ENCODE measurements at places on chromosomes 5 and 9.

DNA sequence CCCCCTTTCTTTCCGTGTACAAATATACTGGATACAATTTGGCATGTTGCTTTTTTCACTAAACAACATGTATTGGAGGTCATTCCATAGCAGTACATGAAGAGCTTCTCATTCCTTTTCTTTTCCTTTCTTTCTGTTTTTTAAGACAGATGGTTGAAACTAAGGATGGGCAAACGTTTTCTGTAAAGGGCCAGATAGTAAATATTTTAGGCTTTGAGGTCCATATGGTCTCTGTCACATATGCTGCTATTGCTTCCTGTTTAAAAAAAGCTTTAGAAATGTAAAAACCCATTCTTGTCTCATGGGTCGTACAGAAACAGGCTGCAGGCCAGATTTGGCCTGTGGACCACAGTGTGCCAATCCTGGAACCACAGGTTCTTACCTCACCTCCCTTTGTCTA, 160.1 kb downstream of the ACER2 start:
- DNase-seq = no peak

DNA sequence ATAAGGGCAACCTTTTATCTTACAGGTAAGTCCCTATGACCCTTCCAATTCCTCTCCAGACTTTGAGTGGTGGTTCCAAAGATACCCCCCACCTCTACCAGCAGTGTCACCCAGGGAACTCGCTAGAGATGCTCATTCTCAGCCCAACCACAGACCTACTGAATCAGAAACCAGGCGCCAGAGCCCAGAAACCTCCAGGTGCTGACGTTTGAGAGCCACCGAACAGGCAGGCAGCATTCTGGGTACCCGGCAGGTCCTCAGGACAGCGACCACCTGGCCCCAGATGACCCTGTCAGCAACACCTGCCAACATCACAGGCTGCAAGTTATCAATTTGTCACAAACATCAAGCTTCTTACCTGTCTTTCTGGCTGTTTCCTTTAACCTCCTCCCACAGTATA, 19.5 kb downstream of the RAPGEF1 start:
- DNase-seq = no peak

DNA sequence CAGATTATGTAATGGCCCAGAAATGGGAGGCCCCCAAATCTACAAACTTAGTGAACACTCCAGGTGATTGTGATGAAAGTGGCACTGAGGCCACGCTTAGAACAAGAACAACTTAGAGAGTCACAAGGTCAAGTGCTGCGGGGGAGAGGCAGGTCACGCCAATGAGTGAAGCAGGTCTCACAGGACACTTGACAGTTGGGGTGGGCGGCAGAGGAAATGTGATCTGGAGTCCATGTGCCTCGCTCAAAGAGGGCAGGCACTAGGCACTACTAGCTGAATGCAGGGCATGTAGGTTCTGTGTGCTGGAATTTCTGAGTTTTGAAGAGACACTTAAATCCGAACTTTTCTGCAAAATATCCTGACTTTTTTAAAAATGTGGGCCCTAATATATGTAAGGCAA, 193.2 kb upstream of the RORB start:
- DNase-seq = no peak

DNA sequence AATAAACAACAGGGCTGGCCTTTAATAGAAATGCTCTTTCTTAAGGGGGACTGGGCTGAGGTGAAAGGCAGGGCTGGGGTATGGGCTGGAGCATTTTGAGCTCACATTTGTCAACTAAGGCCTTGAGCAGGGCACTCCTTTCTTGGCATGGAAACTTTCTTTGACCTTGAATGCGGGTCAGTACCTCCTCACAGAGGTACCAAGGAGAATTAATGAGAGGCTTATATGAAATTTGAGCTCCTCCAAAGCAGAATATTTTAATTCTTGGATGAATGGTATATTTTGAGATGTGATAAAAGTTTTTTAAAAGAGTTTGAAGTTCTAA, 3.1 kb downstream of the CYSTM1 start:
- no peak for DNase-seq

GRCh38 chr9:23379842-23380241, 446.2 kb downstream of the ELAVL2 start:
- no peak for DNase-seq

DNA sequence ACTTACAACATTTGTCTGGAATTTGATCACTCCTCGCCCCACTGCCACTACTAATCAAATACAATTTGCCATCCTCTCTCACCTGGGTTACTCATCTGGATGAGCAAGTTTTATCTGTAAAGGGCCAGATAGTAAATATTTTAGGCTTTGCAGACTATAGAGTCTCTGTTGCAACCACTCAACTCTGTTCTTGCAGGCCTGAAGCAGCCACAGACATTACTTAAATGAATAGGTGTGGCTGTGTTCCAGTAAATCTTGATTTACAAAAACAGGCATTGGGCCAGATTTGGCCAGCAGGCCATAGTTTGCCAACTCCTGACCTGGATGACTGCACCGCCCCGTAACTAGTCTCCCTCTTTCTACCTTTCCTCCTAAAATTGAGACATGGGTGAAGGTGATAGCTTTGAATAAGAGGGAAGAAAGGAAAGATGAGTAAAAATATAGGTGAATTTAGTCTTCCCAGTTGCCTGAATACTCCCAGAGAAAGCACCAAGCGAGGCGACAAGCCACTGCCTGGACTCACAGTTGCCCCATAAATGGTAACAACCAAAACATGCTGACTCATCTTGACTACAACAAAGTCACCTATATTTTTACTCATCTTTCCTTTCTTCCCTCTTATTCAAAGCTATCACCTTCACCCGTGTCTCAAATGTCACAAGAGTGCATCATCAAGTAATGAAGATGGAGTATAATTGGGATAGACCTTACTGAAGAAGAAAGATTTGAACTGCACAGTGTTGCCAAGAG, 32.5 kb upstream of the SCAMP1 start:
- DNase-seq = no peak

DNA sequence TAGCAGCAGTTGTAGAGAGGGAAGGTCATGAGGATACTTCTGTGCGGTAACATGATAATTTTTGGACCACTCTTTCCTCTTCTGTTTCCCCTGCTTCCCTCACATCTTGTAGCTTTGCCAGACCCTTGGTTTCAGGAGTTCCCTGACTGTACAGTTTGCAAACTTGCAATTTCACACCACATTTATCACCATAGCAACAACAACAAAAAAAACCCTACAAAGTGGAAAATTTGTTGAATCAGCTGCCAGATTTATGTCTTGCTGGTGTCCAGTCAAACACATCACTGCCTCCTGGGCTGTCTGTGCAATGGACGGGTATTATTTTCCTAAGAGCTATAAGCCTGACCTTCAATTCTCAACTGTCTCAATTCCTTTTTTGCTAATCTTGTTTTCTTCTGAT, 751.6 kb downstream of the TLR4 start:
- no peak for DNase-seq

- DNase-seq = peak; percentile 56
Measured at GRCh38 chr9:3385871-3386270, 139.9 kb downstream of the RFX3 start.

- DNase-seq = no peak
Measured at GRCh38 chr9:20361656-20362570, 260.4 kb downstream of the MLLT3 start.

GRCh38 chr5:91595424-91595823, 212.3 kb upstream of the ARRDC3 start:
- DNase-seq = no peak

GRCh38 chr9:123251324-123251723, 17.1 kb downstream of the STRBP start:
- no peak for DNase-seq

DNA sequence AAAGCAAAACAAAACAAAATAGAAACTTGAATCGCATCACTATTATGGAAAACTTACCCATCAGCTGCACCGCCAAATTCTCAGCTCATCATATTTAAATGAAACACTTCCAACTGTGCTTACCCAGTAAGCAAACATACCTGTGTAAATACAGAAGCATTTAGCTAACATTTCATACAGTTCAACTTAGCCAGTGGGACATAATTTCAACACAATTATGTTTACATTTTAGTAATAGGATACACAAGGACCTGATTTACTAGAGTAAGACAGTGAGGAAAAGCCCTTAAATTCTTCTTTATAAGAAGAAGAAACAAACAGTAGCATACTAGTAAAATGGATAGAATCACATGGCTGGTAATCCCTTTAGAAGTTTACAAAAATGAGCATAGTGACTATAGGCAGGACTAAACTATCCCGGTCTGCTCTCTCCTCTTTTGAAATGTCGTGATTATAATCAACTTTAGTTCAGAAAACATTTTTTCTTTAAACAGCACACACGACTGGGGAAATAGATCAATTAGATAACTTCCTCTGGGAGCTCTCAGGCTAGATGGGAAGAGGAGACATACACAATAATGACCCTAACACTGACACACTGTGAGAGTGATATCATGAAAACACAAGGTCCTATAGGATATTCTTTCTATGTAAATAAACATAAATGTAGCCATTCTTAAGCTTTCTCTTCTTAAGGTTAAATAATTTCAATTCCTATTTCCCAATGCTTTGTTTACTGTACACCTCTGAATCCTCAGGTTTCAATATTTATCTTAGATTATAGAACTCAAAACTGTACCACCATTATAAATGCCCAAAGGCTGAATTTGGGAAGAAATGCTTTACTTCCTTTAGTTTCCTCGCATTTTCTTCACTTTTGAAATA, 15.9 kb upstream of the CDC20B start:
- DNase-seq = no peak

GRCh38 chr9:27571011-27571410, 2.3 kb downstream of the C9orf72 start:
- DNase-seq = no peak

DNA sequence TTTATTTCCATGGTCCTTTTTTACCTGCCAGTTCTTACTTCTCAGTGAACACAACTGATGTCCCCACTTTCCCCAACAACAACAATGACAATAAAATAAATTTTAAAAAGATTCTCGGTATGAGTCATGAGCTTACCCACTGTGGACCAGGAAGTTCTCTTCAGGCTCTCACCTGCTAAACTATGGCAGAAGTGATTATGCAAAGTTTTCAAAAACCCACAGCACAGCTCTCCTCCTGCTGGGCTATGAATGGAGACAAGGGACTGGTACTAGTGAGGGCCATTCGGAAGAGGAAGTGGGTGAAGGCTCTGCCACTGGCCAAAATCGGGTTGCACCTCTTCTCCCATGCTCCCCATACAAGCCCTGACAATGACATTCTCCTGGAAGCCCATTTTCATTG, 429.4 kb downstream of the PIK3R1 start:
- no peak for DNase-seq

DNA sequence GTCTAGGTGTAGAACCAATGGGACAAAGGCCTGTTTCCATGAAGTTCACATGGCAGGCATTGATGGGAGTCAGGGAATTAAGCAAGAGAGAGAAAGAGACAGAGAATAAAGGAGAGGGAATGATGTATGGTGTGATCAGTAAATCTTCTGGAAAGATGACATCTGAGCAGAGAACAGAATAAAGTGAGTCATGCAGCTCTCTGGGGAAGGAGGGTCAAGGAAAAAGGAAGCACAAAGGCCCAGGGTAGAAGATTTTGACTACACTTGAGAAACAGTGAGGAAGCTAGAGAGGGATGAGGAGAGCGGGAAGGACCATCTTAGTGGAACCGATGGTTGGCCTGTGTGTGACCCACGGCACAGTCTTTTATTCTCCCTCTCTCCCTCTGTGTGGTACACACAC, 425.9 kb downstream of the SPOCK1 start:
- DNase-seq = no peak

- DNase-seq = no peak
Measured at GRCh38 chr9:86217076-86217755, 42.2 kb downstream of the C9orf153 start.

- peak; percentile 6 for DNase-seq
Measured at GRCh38 chr5:136042665-136043121, 13.9 kb downstream of the TGFBI start.

- no peak for DNase-seq
Measured at GRCh38 chr5:157290981-157291711, 25.2 kb downstream of the CYFIP2 start.

- DNase-seq = no peak
Measured at GRCh38 chr5:139733698-139734538, 61.7 kb upstream of the PSD2 start.

DNA sequence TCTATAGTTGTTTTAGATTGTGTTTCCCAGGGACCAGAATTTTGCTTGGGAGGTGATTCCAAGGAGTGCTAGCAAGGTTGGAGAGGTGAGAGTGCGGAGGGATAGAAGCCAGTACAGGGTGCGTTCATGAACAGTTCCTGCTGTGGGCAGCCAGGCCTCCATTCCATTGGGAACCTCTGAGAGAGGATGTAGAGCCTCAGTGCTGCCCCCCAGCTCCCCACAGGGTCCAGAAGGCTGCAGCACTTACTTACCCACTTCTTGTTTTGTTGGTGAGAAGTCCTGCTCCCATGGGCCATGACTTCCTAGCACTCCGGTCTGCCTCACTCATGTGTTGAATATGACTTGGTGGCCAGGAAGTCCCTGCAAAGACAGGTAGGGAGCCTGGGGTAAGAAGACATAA, 128.2 kb upstream of the GAS1 start:
- no peak for DNase-seq

DNA sequence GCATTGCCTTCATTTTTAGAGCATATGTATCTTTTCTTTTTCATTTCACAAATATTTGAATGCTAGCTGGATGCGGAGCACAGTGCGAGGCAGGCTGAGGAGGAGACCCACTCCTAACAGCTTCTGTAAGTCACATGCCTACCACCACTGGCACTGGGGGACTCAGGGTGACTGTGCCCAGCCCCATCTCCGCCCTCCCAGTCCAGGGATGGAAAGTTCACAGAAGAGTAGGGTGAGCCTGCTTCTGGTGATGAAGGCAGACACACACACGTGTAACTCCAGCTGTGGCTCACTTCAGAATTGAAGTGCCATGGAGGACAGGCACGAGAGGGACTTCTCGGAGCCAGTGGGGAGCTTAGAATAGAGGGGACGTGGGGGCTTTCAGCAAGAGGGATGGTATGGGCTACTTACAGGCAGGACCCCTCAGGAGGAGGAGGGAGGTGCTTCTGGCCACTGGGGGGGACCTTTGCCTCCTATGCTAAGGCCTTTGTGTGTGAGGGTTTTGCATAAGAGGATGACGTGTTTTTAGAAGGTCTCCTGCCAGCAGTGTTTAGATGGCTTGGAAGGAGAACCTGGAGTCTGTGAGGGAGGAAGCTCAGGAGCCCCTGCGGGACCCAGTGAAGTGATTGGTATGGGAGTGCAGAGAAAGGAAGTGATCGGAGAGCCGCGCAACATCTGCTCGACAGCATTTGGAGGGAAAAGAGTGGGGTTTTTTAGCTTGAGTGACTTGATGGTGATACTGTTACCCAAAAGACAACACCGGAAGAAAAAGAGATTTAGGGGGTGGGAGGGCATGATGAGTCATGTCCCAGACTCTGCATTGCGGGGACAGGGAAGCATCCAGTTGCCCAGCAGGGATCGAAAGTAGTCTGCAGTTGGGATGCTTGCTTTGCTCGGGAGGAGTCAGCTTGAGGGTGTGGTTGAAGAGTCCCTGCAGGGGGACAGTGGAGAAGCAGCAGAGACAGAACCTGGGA, 163.5 kb upstream of the OTULINL start:
- no peak for DNase-seq

- DNase-seq = no peak
Measured at GRCh38 chr5:178279026-178279722, 46.6 kb upstream of the PHYKPL start.
